ENCODE measurements at places on chromosomes 2 and 18.
A peak's percentile ranks its signal among the peaks of the same experiment; 100 is the strongest.

DNA sequence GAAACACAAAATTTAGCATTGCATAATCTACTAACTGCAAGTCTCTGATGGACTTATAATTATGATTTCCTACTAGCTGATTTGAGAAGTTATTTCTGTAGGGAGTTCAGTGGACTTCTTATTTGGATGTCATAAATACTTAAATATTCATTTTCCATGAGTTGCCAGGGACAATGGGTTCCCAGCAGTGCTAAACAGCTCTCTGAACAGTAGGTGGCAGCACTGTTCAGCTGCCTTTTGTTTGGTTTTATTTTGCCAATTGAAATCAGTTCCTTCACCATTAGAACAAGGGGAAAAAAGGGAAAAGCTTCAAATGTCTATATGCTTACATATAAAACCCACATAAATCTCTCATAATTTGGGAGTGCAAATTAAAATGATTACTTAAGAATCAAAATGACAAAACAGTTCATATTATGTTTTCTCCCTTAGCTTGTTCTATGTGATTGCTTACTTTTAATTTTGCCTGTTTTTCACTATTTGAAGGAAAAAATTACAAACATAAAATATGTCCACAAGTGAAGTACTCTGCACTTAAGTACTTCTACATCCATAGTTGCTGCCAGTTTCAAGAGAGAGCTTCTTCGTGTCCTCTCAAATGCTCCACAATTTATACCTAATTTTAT, 898.9 kb downstream of the CPS1 start:
- no peak for DNase-seq

DNA sequence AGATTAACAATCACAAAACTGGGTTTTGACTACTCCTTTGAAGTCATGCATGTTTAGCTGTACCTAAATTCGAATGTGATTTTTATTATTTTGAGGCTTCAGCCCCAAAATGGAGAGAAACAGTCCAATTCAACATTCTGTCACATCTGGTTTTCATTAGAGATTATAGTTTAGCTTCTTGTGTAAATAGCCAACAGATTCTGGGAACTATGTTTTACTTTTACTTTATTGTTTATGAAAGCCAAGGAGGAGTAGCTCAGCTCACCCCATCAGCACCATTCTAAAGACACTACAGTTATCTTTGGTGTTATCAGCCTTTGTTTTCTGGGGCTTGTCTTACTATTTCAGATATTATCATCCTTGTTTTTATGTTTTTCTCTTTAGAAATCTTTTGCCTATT, 465.0 kb upstream of the CWC22 start:
- DNase-seq: no peak

GRCh38 chr18:79855147-79855933, 57.6 kb downstream of the KCNG2 start:
- no peak for DNase-seq

GRCh38 chr18:69730664-69731063, 217.0 kb downstream of the CD226 start:
- DNase-seq: no peak

DNA sequence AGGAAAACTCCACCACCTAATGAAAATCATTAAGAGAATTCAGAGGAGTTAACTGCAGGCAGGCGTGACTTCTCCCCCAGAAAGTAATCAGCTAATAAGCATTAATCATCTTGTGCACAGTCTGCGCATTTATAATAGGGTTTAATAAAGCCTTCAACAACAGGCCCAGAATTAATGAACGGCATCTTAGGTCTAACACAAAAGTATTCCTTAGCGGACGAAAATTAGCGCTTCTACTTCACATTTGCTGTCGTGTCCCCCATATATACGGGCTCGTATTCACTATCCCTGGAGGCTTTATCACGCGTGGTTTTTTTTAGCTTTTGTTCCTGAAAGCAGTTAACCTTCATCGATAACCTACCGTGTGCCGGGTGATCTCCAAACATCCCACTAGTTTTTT, 1.8 kb downstream of the ATP8B1 start:
- DNase-seq: no peak

DNA sequence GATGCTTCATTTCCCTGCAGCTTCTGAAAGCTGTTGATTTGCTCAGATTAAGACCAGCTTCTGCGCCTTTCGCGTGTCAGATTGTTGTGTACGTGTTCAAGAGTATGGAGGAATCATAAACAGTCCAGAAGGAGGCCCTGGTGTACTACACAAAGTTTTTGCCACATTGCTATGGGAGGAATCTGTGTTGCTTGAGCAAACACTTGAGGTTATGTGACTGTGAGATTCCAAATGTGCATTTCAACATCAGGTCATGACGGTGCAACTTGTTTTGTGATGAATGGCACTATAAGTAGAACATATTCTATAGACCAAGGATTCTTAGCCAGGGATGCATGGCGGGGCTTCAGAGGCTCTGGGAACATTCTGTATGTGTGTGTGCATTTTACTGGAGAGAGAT, 35.0 kb downstream of the SRSF7 start:
- DNase-seq: no peak

DNA sequence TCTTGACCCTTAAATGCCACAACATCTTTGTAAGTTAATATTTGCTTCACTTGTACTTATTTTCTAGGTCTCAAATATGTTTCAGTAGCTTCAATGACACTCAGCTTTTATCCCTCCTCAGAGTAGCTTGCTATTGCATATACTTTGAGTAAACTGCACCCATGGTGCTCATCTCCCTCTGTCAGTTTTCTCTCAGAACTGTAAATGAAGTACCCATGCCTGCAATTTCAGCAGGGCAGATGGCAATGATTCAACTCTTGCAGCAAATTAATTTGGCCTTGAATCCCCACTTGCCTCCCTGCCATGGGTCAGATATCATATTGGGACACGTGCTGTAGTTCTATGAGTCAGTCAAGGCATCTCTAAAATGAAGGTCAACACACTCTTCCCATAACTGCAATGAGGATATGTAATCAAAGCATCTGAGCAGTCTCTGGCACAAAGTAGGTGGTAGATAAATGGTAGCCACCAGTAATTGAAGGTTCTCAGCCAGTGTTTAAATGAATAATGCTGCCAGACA, 225.8 kb downstream of the PIEZO2 start:
- no peak for DNase-seq

- DNase-seq: no peak
Observed at GRCh38 chr2:96921561-96922319, 51.9 kb upstream of the SEMA4C start.

- DNase-seq: no peak
Observed at GRCh38 chr2:200765139-200765951, 46.4 kb upstream of the BZW1 start.

GRCh38 chr2:241267249-241268067, 48.0 kb downstream of the HDLBP start:
- no peak for DNase-seq

DNA sequence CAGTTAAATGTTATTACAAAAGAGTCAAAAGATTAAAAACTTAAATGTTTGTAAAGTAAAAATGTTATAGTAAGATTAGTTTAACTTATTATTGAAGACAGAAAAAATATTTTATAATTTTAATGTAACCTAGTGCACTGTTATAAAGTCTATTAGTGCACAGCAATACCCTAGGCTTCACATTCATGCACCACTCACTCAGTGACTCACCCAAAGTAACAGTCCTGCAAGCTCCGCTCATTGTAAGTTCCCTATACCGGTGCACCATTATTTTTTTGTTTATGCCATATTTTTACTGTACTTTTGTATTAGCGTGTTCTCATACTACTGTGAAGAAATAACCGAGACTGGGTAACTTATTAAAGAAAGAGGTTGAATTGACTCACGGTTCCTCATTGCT, 759.7 kb upstream of the CDH7 start:
- no peak for DNase-seq

DNA sequence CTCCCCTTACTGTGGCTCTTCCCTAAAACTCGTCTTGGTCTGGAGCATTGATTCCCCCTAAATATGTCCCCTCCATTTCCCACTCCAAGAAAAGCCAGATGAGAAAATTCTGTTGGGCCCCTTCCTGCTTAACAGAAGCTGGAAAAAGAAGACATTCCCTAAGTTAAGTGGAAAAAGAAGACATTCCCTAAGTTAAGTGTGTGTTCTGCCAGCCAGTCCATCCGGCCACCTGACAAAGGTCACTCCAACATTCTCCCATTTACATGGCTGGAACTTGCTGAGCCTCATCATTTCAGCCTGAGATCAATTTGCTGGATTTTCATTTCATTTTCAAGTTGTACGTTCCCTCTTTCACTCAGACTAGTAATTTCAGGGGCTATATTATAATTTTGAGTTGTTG, 52.0 kb downstream of the LYPD1 start:
- no peak for DNase-seq

DNA sequence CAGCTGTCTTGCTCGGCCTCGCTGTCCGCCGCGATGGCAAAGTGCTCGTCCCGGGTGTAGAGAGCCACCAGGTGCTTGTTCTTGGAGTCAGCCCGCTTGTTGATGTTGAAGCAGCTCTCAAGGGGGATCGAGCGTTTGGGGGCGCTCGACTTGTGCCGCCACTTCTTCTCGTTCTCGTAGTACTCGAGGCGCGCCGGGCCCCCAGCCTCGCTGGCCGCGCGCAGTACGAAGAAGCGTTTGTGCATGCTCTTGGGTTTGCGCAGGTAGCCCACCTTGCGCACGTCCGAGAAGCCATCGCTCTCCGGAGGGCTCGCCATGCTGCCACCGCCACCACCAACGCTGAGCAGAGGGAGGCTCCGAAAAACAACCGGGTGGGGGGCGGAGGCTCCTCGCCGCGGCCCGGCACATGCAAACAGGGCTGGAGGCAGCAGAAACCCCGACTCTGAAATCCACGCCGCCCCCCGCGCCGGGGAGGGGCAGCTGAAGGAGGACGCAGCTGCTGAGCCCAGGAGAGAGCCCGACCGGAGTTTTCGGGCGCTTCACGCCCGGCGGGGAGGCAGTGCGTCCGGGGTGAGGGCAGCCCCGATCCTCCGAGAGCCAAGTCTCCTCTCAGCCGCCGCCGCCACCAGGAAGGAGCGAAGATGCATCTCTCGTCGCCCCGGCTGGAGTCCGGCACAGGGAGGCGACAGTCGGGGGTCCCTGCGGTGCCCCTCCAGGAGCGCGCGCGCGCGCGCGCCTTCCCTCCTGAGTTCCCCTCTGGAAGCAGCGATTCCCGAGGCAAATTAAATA, 1.0 kb downstream of the IRS1 start:
- peak; percentile 21 for DNase-seq

GRCh38 chr18:42426496-42427015, 471.5 kb downstream of the PIK3C3 start:
- DNase-seq: no peak

- DNase-seq: no peak
Observed at GRCh38 chr18:58051765-58052460, 7.9 kb downstream of the NEDD4L start.

DNA sequence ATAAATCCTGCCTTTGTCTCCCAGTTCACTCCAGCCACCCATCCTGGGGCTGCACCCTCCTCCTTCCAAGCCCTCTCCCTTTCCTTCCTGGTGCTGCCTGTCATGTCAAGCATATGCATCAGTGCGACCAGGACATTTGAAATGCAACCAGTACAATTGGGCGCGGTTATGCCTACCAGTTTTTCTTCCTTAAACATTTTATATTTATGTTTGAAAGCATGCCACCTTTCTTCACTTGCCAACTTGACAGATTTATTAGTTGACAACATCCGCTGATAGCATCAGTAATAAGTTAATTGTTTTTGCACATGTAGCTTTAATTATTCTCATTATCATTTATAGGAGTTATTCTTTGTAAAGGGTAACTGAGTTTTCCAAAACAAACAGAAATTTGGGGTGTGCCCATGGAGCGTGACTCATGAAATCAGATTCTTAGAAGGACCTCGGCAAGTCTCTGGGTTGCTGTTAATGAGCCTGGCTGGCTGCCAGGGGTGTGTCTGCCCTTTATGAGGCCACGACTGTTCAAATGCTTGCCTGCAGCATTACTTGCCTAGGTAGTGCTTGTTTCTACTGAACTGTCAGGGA, 32.8 kb upstream of the IL1B start:
- DNase-seq: no peak

GRCh38 chr2:220442012-220442411, 814.6 kb downstream of the SLC4A3 start:
- no peak for DNase-seq

DNA sequence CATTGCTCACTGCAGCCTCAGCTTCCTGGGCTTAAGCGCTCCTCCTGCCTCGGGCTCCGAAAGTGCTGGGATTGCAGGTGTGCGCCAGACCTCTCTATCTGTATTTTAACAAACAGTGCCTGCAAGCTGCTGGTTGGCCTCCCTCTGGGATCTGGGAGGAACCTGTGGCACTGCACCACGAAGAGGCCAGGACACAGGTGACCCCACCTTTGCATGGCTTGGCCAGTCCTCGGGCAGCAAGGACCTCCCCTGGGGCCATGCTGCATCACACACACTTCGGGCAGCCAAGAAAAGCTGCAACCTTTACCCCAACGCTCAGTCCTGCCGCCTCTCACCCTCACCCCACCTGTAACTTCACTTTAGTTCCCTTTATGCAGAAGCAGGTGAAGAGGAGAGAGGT, 70.0 kb downstream of the PXDN start:
- DNase-seq: no peak

GRCh38 chr2:106885971-106886915, at the start of gene ST6GAL2:
Gene ST6GAL2, minus strand, starts transcription at chr2:106886167. Its CDS starts 42,190 bp downstream, at chr2:106843977.
- DNase-seq: peak; percentile 37

DNA sequence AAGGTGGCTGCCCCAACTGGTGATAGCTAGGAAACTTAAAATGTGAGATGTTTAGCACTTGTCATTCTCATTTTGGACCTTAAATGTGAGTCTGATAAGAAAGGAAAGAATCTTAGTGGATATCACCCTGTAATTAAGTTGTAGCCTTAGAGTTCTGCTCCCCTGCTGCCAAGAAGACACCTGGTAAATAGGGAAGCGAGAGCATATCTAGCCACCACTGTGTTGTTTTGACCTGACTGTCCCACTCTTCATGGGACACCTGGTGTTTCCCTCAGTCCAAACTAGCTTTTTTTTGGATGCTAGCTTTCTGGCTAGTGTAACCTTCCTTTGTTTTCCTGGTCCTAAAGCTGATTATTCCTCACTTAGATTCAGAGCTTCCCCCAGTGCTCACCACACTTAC, 357.6 kb downstream of the RAD51AP2 start:
- DNase-seq: no peak

GRCh38 chr2:159153951-159154350, 132.6 kb downstream of the WDSUB1 start:
- DNase-seq: no peak

GRCh38 chr2:29061616-29062015, 12.7 kb downstream of the PCARE start:
- DNase-seq: no peak

GRCh38 chr2:53243430-53243829, 524.2 kb upstream of the CHAC2 start:
- no peak for DNase-seq

DNA sequence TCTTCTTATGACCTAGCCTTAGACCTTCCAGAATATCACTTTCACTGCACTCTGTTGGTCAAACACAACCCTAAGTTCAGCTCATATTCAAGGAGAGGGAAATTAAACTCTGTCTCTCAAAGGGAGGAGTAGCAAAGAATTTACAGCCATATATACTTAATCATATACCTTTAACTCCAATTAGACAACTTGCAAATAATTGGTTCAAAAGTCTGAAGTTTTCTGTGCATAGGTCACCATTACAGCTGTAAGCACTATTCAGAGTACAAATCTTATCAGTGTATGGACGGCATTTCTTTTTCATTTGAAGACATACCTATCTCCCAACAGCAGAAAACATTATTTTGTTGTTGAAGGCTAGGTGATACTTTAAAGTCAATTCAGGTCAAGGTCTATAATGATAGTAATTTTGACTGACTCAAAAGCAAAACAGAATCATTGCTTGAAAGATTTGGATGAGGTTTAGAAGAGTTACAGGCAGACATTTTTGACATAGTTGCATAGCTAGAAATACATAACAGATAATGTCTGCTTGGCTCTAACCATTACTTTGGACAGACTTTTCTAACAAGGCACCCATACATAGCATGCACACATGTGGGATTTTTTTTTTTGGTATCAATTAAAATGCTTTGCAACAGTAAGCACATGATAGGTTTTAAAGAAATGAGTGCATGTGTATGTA, 131.5 kb downstream of the CPS1 start:
- DNase-seq: no peak
